ENCODE measurements at places on chromosomes 12 and 14. TPM values are rescaled to one million over a fixed set of nuclear protein-coding genes. Genes with fewer than 3 reads are reported as not detected.

GALNT9 gene
- 11.5 TPM for total RNA-seq

IFT81 gene
- total RNA-seq: 34.8 TPM

OTUB2 gene
- total RNA-seq: 0.53 TPM

PGF gene
- 2.2 TPM for total RNA-seq

NCOR2 gene
- 32.9 TPM for total RNA-seq

CRIP1 gene
- total RNA-seq: not detected

TAS2R46 gene
- total RNA-seq: not detected

LRIG3 gene
- 30.7 TPM for total RNA-seq

NOXRED1 gene
- not detected for total RNA-seq

TAS2R9 gene
- not detected for total RNA-seq

SLC22A17 gene
- 10.3 TPM for total RNA-seq

DBX2 gene
- not detected for total RNA-seq

ABCD2 gene
- total RNA-seq: not detected

ALDH1L2 gene
- total RNA-seq: 0.09 TPM

SLC16A7 gene
- 8.0 TPM for total RNA-seq

IL22 gene
- not detected for total RNA-seq

FAM181A gene
- not detected for total RNA-seq

GYS2 gene
- total RNA-seq: not detected

B3GNT4 gene
- total RNA-seq: 0.22 TPM

LMNTD1 gene
- not detected for total RNA-seq

INHBC gene
- not detected for total RNA-seq

RNF41 gene
- 52.9 TPM for total RNA-seq

LRCOL1 gene
- total RNA-seq: 1.4 TPM

KLRK1 gene
- not detected for total RNA-seq

ENDOU gene
- not detected for total RNA-seq

POMT2 gene
- total RNA-seq: 13.7 TPM
